Non-pigmented ciliary epithelial cell (primary cell): ENCODE measurements at places on chromosomes 16 and 17.

GRCh38 chr16:50616386-50616785 is 64.7 kb downstream of the SNX20 start:
- no peak for DNase-seq

GRCh38 chr17:44269535-44270240 is 1.8 kb upstream of the SLC4A1 start:
- DNase-seq: no peak

DNA sequence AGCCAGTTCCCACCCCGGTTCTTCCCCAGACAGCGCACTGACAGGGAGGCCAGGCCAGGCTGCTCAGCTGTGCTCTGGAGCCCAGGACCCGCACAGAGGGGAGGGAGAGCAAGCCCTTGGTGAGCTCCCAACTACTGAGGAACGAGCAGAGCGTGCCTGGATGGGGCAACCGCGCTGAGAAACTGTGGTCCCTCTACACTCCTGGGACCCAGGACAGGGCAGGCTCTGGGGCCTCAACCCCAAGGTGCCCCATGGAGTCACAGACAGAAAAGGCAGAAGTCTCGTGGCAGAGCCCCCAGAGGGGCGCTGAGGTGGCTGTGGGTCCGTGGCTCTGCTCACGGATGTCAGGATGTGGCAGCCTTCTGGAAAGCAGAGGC is 16.3 kb downstream of the SLX4 start:
- no peak for DNase-seq

DNA sequence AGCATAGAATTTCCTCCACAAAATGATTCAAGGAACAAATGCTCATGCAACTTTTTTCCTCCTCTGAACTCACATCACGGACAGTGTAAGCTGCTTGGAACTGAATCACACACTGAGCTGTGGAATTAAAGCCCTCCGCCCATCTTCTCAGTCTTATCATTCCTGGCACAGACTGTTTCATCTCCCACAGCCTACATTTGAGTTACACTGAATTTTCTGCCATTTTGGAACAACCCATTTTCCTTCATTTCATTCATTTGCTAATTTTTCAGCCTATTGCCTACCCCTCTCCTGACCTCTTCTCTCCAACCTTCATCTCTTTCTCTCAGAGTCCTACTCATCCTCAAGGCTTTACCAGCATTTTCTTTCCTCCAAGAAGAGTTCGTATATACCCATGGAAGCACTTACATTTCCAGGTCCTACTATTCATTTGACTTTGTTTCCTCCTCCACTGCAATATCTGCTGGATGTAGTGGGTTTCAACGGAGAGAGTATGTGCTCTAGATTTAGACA is 39.1 kb upstream of the TOM1L1 start:
- no peak for DNase-seq

DNA sequence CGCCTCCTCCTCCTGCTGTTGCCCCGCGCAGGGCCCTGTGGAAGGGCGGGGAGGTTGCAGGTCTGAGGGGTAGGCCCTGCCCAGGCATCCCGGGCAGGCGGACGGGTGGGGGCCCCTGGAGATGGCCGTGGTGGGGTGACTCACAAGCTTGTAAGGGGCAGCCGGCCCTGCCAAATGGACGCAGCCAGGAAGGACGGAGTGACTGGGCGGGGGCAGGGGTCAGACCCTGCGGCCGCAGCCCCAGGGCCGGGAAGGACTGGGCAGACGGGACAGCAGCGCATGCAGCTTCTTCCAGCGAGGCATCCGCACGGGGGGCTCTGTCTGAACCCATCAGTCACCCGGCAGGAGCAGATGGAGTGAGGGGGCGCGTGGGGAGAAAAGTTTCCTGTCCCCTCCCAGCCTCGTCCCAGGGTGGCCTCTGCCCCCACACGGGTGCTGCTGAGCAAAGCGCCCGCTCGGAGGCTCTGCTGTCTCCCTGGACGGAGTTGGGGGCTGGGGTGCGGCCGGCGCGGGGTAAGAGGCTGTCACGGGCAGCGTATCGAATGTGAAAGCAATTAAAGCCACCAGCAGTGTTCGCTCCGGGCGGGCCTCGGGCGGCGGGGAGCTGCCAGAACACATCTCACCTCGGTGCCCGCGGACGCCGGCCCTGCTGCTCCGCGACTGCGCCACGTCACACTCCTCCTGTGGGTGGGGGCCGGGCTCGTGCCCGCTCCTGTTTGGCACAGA is 5.4 kb upstream of the PRR35 start:
- no peak for DNase-seq

GRCh38 chr17:39979893-39980350 is 685 bp upstream of the PSMD3 start:
- no peak for DNase-seq
